ENCODE measurements at places on chromosomes 1 and 21.

- no peak for DNase-seq
Measured at GRCh38 chr1:18703041-18703621, 72.5 kb downstream of the PAX7 start.

DNA sequence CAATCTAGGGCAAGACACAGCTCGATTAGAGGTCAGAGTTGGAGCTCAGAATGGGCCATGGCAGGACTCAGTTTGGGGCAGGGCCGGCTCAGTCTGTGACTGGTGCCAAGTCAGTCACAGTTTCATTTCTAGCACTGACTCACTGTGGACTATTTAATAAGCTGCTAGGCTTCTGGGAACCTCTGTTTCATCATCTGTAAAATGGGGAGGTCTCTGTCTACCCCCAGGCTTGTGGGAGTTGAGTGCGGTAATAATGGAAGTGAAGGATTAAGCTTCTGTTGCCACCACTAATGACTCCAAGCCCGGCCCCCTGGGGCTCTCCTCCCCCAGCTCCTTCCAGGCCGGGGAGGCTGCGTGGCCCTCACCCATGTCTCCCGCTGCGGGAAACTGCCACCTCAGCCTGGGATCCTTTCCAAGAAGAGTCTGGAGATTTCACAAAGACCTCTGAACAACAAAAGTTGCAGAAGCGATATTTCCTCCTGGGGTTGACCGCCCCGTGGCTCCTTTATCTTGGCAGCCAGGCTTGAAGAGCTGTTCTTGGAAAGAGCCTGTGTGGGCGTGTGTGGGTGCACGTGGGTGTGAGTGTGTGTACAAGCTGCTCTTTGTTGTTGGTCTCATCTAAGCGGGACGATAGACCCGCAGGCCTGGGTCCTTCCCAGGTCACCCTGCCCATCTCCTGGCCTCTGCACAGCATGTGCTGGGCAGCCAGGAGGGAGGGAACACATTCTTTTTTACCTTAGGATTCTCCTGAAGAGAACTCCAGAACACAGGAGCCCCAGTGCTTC is 29.1 kb downstream of the KNCN start:
- DNase-seq, result peak; percentile 82

DNA sequence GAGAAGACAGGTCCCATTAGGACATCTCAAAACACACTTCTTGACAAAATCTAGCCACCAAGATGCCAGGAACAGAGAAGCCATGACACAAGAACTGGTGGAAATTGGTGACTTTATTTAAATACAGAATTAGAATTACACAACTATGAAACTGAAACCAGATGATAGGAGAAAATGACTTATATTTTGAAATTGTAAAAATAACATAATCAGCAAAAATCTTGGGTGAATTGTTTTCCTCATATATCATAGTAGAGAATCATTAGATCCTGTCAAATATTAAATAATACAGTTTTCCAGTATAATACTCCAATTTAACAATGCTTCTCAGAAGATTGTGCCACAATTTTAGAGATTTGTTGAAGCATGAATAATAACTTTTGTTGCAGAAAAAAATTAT is 81.5 kb upstream of the MROH9 start:
- DNase-seq, result no peak

DNA sequence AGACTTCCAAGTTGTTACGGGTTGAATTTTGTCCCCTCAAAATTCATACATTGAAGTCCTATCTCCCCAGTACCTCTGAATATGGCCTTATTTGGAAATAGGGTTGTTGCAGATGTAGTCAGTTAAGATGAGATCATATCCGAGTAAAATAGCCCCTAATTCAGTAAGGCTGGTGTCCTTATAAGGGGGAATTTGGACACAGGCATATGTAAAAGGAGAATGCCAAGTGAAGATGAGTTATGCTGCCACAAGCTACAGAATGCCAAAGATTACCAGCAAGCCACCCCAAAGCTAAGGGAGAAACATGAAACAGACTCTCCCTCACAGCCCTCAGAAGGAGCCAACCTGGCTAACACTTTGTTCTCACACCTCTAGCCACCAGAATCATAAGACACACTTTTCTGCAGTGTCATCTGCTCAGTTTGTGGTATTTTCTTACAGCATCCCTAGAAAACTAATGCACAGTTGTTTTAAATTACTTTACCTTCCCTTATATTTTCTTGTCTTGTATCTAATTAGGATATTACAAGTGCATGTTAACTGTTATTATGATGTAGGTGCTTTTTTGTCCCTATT is 43.3 kb upstream of the PRDX6 start:
- DNase-seq, result no peak

- no peak for DNase-seq
Measured at GRCh38 chr1:52901384-52901783, 20.2 kb downstream of the ECHDC2 start.

DNA sequence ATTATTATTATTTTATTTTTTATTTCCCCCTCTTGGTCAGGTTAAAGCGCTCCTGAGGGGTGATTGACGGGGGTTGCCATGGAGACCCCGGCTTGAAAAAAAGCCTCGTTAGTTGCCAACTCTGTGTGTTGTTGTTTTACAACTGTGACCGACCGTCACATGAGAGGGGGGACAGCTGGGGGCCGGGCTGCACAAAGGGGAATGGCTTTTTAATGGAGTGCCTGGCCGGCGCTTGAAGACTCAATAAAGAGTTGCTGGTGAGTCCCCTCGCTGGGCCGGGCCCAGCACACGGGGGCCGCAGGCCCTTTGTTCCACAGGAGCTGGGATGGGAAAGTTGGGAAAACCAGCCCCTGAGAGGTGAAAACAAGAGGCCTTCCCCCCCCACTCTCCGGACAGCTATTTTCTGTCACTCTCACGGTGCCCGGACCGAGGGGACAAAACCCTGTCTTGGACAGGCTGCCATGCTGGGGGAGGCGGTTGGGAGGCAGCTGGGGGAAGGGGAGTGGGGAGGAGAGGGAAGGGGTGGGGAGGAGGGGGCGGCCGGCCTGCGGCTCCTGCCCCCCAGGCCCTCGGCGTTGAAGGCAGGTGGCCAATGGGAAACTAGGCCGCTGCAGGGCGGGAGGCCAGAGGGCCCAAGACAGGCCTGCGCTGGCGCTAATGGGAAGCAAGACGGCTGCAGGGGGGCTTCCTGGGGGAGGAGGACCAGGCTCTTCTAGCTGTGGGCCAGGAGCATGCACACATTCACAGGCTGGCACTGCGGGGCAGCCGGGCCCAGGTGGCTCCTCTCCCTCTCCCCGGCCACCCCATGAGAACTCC is 67.6 kb downstream of the CASZ1 start:
- no peak for DNase-seq

GRCh38 chr1:109251277-109252166 is 2.2 kb downstream of the CELSR2 start:
- DNase-seq, result peak; percentile 39

- no peak for DNase-seq
Measured at GRCh38 chr1:238466459-238466858, 575.7 kb upstream of the ZP4 start.

- no peak for DNase-seq
Measured at GRCh38 chr1:185695299-185695698, 38.9 kb upstream of the HMCN1 start.

Data from upper lobe of right lung (tissue), 1 donor.